ENCODE measurements at places on chromosomes 3 and 15. TPM values are rescaled to one million over a fixed set of nuclear protein-coding genes. Genes with fewer than 3 reads are reported as not detected.

Gene MRPS22
- 54.4 TPM for total RNA-seq

Gene BFSP2
- total RNA-seq, result not detected

Gene NPRL2
- total RNA-seq, result 30.7 TPM

Gene SPG11
- 70.1 TPM for total RNA-seq

Gene DUOXA1
- 0.26 TPM for total RNA-seq

Gene CFAP161
- 2.0 TPM for total RNA-seq

Gene SLC27A2
- total RNA-seq, result 56.0 TPM

Gene GABRA5
- not detected for total RNA-seq

Gene SEMA3F
- 16.5 TPM for total RNA-seq

Gene AGBL1
- not detected for total RNA-seq

Gene CAMKV
- total RNA-seq, result not detected

Gene ADAMTS17
- total RNA-seq, result 3.0 TPM

Gene ACOX2
- not detected for total RNA-seq

Gene ACKR4
- total RNA-seq, result 0.43 TPM

Gene LEKR1
- 1.4 TPM for total RNA-seq

Gene C3orf49
- total RNA-seq, result not detected

Gene GPR176
- total RNA-seq, result 1.7 TPM

Gene LRTM1
- not detected for total RNA-seq

Gene LRRIQ4
- not detected for total RNA-seq

Gene NDUFB5
- 38.7 TPM for total RNA-seq

Gene RPL22L1
- 18.6 TPM for total RNA-seq

Gene PCOLCE2
- 6.2 TPM for total RNA-seq

Gene TM4SF4
- 981 TPM for total RNA-seq

Gene DAPK2
- total RNA-seq, result 4.4 TPM

Gene ERICH6
- total RNA-seq, result not detected

Gene EDC3
- 24.0 TPM for total RNA-seq

Gene LYZL4
- total RNA-seq, result not detected

Gene RPUSD3
- 21.3 TPM for total RNA-seq

Gene ADGRG7
- total RNA-seq, result 0.08 TPM

Gene CPNE4
- not detected for total RNA-seq

Gene VEPH1
- not detected for total RNA-seq

Gene MYZAP
- total RNA-seq, result 7.7 TPM

Gene CLDN16
- total RNA-seq, result not detected

Gene SYNM
- total RNA-seq, result not detected

Gene TIMP4
- total RNA-seq, result 2.7 TPM

Gene TM6SF1
- not detected for total RNA-seq

Gene UROC1
- not detected for total RNA-seq

Gene NMB
- 96.2 TPM for total RNA-seq

Gene MOBP
- total RNA-seq, result not detected

Gene PLA2G4E
- not detected for total RNA-seq

Gene TLR9
- not detected for total RNA-seq

Gene ZNF860
- total RNA-seq, result 3.9 TPM

Gene GOLGA8S
- not detected for total RNA-seq

Gene CCDC191
- total RNA-seq, result 0.78 TPM

Gene THBS1
- total RNA-seq, result 5.6 TPM

Gene RYR3
- not detected for total RNA-seq

Gene FBXO40
- total RNA-seq, result not detected

Gene ADCY5
- 1.6 TPM for total RNA-seq
